ENCODE measurements at places on chromosomes 12 and 14.

GRCh38 chr12:53241623-53242412, 9.8 kb upstream of the RARG start:
- peak; percentile 83 for DNase-seq

- DNase-seq, result no peak
These were observed 128.6 kb downstream of the CRACR2A start for GRCh38 chr12:3624273-3624672.

DNA sequence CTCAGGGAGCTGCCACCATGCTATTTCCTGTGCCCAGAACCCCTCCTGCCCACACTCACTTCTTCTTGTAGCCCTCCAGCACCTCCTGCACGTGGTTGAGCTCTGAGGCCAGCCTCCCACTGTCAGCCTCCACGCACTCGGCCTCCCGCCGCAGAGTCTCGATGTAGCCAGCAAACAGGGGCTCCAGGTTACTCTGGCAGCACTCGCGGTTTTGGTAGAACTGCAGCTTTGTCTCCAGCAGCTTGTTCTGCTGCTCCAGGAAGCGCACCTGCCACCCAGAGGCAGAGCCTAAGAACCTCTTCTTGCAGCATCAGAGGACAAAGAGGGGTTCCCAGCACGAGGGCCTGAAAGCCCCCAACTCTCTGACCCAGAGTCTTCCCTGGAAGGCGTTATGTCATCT, 2.1 kb downstream of the KRT83 start:
- peak; percentile 72 for DNase-seq

DNA sequence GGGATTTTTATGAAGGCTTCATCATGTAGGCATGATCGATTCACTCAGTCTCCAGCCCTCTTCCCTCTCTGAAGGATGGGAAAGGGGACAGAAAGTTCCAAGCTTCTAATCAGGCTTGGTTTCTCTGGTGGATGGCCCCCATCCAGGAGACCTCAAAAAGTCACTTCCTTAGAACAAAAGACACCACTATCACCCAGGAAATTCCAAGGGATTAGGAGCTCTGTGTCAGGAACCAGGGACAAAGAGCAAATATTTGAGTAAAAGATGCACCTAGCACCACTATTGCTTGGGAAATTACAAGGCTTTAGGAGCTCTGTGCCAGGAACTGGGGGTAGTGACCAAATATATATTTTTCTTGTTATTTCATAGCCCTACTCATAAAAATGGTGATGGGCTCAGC, 33.6 kb upstream of the TMX1 start:
- no peak for DNase-seq

Measured in H7 (cell line).